ENCODE measurements at places on chromosomes 12 and 14.

DNA sequence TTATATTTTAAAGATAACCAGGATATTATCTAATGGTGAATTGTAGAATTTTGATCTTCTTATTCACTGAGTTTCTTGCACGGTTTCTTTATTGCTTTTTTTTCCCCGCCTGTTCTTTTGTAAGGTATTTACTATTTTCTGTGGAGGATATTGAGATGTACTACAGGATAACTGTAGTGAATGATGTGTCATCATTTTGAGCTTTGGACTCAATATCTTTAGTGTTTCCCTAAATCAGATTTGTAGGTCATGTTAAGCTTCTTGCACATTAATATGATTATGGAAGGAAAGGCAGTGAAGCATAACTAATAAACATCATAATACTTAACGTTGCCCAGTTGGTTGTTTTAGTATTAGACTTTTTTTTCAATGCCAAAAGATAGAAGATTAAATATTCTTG lies 81.4 kb downstream of the FBXO33 start:
- DNase-seq: no peak

DNA sequence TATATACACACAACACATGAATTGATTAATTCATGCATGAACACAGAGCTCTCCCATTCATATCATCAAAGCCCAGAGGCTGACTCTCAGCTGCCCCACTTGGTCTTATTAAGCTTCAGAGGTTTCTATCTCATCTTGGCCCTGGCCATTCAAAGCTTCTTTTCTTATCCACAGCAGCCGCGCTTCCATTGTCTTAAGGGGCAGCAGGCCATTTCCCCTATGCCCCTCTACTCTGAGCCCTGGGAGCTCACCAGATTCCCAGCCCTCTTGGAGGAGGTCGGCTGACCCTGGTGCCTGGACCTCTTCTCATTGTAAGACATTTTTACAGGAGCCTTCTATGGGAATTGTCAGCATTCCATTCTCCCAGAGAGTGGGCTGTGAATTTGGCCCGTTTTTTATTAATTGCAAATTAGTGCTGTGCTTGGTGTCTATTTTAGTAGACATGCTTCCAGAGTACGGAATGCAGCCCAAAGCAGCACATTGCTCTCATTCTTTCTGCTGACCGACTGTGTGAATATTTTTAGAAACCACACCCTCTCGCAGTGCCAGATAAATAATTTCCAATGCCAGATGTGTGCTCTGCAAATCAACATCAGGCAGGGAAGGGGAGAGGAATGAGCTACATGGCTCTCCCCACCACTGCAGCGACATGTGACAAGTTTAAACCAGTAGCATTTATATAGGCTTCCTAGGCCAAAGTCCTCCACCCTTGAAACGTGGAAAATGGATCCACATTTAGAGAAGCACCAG lies 58.5 kb downstream of the NUAK1 start:
- DNase-seq: no peak

GRCh38 chr12:53561590-53561953 lies 54.3 kb upstream of the NPFF start:
- DNase-seq: no peak

GRCh38 chr12:58262796-58263195 lies 321.4 kb downstream of the ATP23 start:
- no peak for DNase-seq

- DNase-seq: no peak
Measured at GRCh38 chr14:28676479-28676878, 90.1 kb upstream of the FOXG1 start.

GRCh38 chr12:79954037-79954610 lies 19.2 kb upstream of the PPP1R12A start:
- DNase-seq: no peak

GRCh38 chr12:115190010-115190770 lies 506.2 kb upstream of the TBX3 start:
- DNase-seq: no peak

DNA sequence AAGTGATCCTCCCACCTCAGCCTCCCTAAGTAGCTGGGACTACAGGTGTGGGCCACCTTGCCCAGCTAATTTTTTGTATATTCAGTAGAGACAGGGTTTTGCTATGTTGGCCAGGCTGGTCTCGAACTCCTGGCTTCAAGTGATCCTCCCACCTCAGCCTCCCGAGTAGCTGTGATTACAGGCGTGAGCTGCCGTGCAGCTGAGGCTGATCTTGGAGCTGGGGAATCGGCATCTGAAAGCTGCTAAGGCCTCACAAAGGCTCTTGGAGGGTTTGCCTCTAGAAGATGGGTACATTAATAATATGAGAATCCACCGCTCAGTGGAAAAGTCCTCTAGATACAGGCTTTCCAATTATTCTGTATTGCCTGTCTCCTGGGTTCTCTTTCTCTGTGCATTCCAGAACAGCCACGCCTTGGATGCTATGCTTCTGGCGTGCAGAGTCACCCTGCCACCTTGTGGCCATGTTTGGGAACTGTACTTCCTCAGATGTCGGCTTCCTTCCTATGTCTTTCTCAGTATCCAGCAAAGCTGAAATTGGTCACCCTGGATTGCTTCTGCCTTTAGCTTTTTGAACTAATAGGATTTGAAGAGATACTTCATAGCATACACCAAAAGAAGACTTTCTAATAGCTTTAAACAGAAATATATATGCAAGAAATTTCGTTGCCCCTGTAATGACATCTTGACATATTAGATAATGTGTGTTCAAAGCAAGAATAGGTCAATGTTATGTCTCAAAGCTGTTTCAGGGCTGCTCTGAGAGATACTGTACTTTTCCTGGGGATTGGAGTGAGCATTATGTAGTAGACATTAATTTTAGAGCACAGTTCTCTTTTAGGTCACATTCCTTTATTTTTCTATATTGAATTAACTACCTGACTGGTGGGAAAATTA lies 75.4 kb downstream of the SNAPC1 start:
- DNase-seq: peak; percentile 59

- DNase-seq: no peak
Measured at GRCh38 chr14:61460063-61460462, 138.7 kb downstream of the PRKCH start.

- DNase-seq: no peak
Measured at GRCh38 chr14:33908540-33909223, 42.2 kb downstream of the EGLN3 start.

DNA sequence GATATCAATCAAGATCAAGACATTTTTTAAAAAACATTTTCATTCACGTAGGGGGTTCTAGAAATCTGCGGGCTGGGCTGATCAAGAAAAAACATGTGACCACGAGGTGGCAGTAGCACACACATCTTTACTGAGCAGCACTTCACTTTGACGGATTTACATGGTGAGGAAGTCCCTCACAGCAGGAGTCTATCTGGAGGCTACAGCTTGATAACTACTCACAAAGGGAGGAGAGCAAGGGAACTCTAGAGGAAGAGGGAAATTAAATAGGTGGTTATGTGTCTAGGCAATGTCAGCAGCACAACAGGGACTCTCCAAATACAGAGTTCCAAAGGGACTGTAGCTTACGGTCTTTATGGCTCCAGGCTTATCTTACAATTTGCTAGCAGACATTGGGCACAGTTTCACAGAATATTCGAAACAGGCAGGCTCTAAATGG lies 248.1 kb downstream of the DPY19L2 start:
- DNase-seq: peak; percentile 56

GRCh38 chr14:35342489-35343010 lies 50.4 kb downstream of the PSMA6 start:
- no peak for DNase-seq

DNA sequence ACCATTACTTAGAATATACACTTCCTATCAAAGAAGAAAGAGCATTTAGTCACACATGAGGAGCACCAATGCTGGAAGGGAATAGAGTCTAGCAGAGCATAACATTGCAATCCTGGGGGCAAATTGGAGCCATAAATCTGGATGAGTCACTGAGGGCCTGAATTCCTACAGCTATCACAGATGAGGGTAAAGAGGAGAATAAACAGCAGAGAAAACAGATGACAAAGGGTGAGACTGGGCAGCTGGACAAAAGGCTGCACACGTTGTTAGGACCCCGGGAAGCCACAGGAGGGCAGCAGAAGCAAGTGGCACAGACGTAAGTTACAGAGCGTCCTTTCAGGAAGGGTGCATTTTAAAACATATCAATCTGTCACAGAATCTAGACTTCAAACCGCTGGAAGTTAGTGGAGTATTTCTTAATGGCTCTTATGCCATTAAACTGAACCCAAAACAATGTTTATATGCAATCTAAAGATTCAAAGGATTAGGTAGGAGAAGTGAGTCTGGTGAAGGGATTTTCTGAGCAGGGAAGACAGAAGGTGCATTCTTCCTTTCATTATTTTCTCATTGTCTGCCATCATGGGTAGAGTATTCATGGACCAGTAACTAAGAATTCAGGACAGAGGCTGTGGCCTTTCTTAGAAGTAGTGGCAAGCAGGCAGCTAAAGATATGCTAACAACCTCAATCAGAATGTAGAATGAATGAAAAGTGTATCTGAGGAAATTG lies 159.8 kb upstream of the DAAM1 start:
- peak; percentile 39 for DNase-seq

Data from NCI-H1436 (cell line).